ENCODE measurements at places on chromosomes 3 and 15.
A peak's percentile ranks its signal among the peaks of the same experiment; 100 is the strongest.

DNA sequence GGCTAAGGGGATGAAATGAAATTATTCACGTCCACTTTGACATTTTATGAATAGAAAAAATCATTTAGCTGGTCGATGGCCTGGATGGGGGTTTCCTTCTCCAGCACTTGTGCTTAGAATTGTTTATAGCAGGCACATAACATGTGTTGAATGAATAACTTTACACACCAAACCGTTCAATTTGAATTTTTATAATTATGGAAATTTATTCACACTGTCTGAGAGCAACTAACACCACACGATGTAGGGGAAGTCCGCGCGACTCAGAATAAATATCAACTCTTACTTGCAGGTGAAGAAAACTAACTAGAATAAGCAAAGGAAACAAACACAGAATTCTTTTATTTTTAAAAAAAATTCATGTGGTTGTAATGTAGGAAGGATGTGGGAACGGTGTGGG lies 81.3 kb downstream of the MINAR1 start:
- H3K36me3 ChIP-seq, result no peaks in the 10 kb centered on the region
- no peaks in the 10 kb centered on the region for H3K27me3 ChIP-seq
- no peak overlapping the region for H3K27ac ChIP-seq
- H3K4me1 ChIP-seq, result peaks cover 7% of the 10 kb centered on the region
- no peak overlapping the region for H3K4me3 ChIP-seq

- no peak overlapping the region for H3K27ac ChIP-seq
- no peak for DNase-seq
- peaks cover 6% of the 10 kb centered on the region for H3K36me3 ChIP-seq
- H3K27me3 ChIP-seq, result no peaks in the 10 kb centered on the region
- H3K4me1 ChIP-seq, result peaks cover 31% of the 10 kb centered on the region
These were observed 269.9 kb upstream of the WNT5A start for GRCh38 chr3:55756976-55757375.

GRCh38 chr15:72809329-72809728 lies 25.8 kb upstream of the ADPGK start:
- peaks cover 2% of the 10 kb centered on the region for H3K27me3 ChIP-seq
- H3K36me3 ChIP-seq, result peaks cover 9% of the 10 kb centered on the region
- H3K4me3 ChIP-seq, result no peak overlapping the region
- DNase-seq, result no peak
- no peaks in the 10 kb centered on the region for H3K4me1 ChIP-seq

- H3K4me3 ChIP-seq, result no peak overlapping the region
- no peaks in the 10 kb centered on the region for H3K27me3 ChIP-seq
These were observed 10.4 kb downstream of the SLITRK3 start for GRCh38 chr3:165185707-165186327.

GRCh38 chr15:91336687-91337086 lies 236.6 kb downstream of the SV2B start:
- H3K4me1 ChIP-seq, result no peaks in the 10 kb centered on the region
- H3K4me3 ChIP-seq, result no peak overlapping the region
- H3K36me3 ChIP-seq, result no peaks in the 10 kb centered on the region

GRCh38 chr3:112984485-112984884 lies 6.3 kb upstream of the GTPBP8 start:
- H3K36me3 ChIP-seq, result no peaks in the 10 kb centered on the region
- H3K27ac ChIP-seq, result no peak overlapping the region
- peaks cover 7% of the 10 kb centered on the region for H3K27me3 ChIP-seq
- no peak overlapping the region for H3K4me3 ChIP-seq
- DNase-seq, result no peak

DNA sequence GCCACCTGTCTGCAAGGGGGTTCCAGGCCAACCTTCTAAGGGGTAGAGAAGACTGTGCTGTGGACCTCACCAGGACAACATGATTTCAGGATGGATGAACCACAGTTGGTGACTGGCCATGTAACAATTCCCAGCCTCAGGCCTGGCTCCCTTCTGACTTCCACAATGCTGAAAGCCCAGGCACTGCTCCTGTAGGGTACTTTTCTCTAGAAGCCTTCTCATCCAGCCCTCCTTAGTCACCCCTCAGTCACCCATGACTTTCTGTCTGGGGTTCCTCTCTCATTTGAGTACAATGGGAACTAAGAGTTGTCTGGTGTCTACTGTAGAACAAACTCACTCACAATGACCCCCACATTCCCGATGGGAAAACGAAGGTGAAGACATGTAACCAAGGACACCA lies 8.6 kb downstream of the ALS2CL start:
- H3K27ac ChIP-seq, result no peak overlapping the region
- H3K4me1 ChIP-seq, result no peaks in the 10 kb centered on the region
- peaks cover under 1% of the 10 kb centered on the region for H3K27me3 ChIP-seq
- H3K36me3 ChIP-seq, result no peaks in the 10 kb centered on the region
- no peak for DNase-seq

- no peaks in the 10 kb centered on the region for H3K27me3 ChIP-seq
- H3K36me3 ChIP-seq, result no peaks in the 10 kb centered on the region
- DNase-seq, result no peak
- H3K4me1 ChIP-seq, result peaks cover 30% of the 10 kb centered on the region
- H3K27ac ChIP-seq, result no peak overlapping the region
- H3K4me3 ChIP-seq, result no peak overlapping the region
These were observed 366.7 kb upstream of the ROBO2 start for GRCh38 chr3:76673171-76673570.

DNA sequence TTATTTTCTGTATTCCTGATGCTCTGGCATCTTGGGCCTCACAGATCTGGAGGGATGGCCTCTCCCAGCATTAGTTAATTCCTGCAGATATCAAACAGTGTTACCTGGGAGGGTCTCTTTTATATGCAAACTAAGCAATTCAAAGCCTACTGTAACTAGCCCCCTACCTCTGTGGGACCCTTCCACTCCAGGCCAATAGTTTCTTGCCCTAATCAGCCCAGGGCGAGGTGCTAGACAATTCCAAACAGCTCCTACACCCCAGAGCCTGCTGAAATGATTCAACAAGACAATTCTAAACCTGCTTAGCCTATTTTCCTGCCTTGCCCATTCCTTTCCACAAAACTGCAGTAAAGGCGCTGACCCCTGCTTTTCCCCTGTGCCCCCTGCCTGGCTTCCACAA lies 106.6 kb upstream of the IGSF10 start:
- H3K27me3 ChIP-seq, result peaks cover 6% of the 10 kb centered on the region
- H3K4me1 ChIP-seq, result peaks cover 17% of the 10 kb centered on the region
- H3K36me3 ChIP-seq, result 0 out of 2 replicates have a peak, but pooled peaks cover 2% of the 10 kb centered on the region
- H3K4me3 ChIP-seq, result no peak overlapping the region
- peak; percentile 13 for DNase-seq

DNA sequence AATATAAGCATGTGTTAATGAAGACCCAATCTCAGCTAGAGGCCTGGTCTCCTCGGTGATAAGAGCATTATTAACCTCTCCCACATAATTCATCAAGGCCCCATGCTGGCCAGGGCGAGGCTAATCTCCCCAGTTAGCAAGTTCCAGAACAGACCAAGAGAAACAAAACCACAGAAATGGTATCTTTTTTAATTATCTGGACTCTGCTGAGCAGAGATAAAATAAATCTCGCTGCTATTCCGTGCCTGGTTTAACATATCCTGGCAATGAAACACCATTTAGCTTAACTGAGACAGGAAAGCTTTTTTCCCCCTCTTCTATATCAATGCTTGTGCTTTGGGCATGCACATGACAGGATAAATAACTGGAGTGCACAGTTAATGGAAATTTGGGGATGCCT lies 72.5 kb upstream of the ARHGEF3 start:
- H3K36me3 ChIP-seq, result no peaks in the 10 kb centered on the region
- H3K4me3 ChIP-seq, result no peak overlapping the region
- peaks cover 22% of the 10 kb centered on the region for H3K4me1 ChIP-seq
- H3K27ac ChIP-seq, result no peak overlapping the region
- DNase-seq, result no peak

GRCh38 chr3:124451630-124452317 lies 278.5 kb upstream of the UMPS start:
- no peak for DNase-seq
- no peak overlapping the region for H3K4me3 ChIP-seq
- H3K36me3 ChIP-seq, result no peaks in the 10 kb centered on the region
- H3K27me3 ChIP-seq, result no peaks in the 10 kb centered on the region
- H3K4me1 ChIP-seq, result peaks cover 12% of the 10 kb centered on the region

- H3K27ac ChIP-seq, result no peak overlapping the region
- no peak for DNase-seq
- H3K4me1 ChIP-seq, result peaks cover 3% of the 10 kb centered on the region
- H3K4me3 ChIP-seq, result no peak overlapping the region
- no peaks in the 10 kb centered on the region for H3K36me3 ChIP-seq
These were observed 9.3 kb upstream of the TOPAZ1 start for GRCh38 chr3:44232407-44232806.

GRCh38 chr3:188309437-188310269 lies 155.7 kb downstream of the LPP start:
- no peak overlapping the region for H3K27ac ChIP-seq

DNA sequence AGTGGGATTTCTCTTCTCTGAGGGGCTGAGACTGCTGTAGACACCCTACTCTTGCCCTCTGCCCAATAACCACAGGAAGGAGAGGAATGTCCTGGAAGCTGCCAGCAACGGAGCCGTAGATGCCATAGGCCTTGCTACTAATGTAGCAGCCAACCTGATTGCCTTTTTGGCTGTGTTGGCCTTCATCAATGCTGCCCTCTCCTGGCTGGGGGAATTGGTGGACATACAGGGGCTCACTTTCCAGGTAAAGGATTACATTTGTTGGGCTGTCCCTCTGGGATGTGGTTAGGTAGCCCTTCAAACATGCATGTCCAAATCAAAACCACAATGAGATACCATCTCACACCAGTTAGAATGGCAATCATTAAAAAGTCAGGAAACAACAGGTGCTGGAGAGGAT lies 16.1 kb downstream of the SLC28A2 start:
- no peak overlapping the region for H3K27ac ChIP-seq
- no peaks in the 10 kb centered on the region for H3K4me1 ChIP-seq
- peak; percentile 61 for DNase-seq
- peaks cover 25% of the 10 kb centered on the region for H3K27me3 ChIP-seq

DNA sequence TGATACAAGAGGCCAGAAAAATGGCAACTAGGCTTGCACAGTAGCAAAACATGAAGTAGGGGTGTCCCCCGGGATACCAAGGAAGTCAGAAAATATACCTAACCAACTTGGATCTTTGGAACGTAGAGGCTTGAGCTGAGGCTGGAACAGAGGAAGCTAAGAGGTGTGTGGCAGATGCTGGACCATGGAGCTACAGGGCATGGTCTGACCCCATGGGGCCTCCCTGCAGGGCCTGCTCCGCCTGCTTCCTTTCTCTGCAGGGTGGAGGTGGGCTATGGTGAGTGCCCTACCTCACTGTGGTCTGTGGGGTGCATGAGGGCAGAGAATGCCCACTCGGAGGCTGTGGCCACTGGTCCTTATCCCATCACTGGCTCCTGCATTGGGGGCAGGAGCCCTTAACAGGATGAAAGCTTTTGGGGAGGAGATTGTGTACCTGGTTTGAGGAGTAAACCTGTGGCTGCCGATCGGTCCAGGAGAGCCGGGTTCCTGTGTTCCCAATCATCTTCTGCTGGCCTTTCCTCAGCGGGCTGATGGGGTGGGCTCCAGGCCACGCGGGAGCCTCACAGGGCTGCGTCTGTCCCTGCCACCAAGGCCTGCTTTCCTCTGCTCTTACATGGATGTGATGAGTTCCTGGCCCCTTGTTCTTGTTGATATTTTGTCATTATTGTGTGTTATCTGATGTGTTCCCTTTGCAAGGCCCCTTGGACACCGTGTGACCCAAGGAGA lies 96.8 kb downstream of the OCA2 start:
- no peaks in the 10 kb centered on the region for H3K36me3 ChIP-seq
- H3K27me3 ChIP-seq, result no peaks in the 10 kb centered on the region
- H3K4me3 ChIP-seq, result no peak overlapping the region
- H3K4me1 ChIP-seq, result no peaks in the 10 kb centered on the region
- DNase-seq, result no peak

- H3K27me3 ChIP-seq, result no peaks in the 10 kb centered on the region
- H3K4me1 ChIP-seq, result no peaks in the 10 kb centered on the region
- no peak overlapping the region for H3K27ac ChIP-seq
- DNase-seq, result no peak
- no peaks in the 10 kb centered on the region for H3K36me3 ChIP-seq
These were observed 28.6 kb downstream of the ITGA11 start for GRCh38 chr15:68403161-68403941.

- no peak overlapping the region for H3K27ac ChIP-seq
- peaks cover 5% of the 10 kb centered on the region for H3K36me3 ChIP-seq
- H3K4me1 ChIP-seq, result peaks cover 23% of the 10 kb centered on the region
- H3K4me3 ChIP-seq, result no peak overlapping the region
- no peak for DNase-seq
These were observed 133.1 kb downstream of the DIPK2A start for GRCh38 chr3:144104679-144105078.

- H3K27ac ChIP-seq, result no peak overlapping the region
- no peak for DNase-seq
- H3K4me1 ChIP-seq, result peaks cover 30% of the 10 kb centered on the region
- H3K36me3 ChIP-seq, result no peaks in the 10 kb centered on the region
- H3K27me3 ChIP-seq, result peaks cover 4% of the 10 kb centered on the region
- H3K4me3 ChIP-seq, result no peak overlapping the region
These were observed 119.4 kb upstream of the PRR20G start for GRCh38 chr3:127407026-127407939.

DNA sequence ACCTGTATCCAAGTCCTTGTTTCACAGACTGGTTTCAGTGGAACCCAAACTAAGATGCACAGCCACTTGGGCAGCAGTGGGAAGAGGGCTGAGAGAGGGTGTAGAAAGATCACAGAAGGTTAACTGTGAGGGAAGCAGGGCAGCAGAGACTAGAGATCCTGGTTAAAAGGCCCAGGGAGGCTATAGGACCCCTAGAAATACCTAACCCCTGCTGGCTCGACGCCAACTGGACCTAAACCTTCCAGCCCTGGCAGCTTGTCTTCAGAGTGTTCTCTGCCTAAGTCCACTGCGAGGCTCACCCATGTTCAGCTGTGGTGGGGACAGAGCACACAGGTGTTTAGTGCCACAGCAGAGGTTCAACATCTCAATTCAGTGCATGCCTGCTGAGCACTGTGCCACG lies 96.5 kb downstream of the ZNF621 start:
- DNase-seq, result no peak
- no peak overlapping the region for H3K27ac ChIP-seq
- peaks cover 20% of the 10 kb centered on the region for H3K4me1 ChIP-seq
- no peaks in the 10 kb centered on the region for H3K36me3 ChIP-seq
- no peak overlapping the region for H3K4me3 ChIP-seq

DNA sequence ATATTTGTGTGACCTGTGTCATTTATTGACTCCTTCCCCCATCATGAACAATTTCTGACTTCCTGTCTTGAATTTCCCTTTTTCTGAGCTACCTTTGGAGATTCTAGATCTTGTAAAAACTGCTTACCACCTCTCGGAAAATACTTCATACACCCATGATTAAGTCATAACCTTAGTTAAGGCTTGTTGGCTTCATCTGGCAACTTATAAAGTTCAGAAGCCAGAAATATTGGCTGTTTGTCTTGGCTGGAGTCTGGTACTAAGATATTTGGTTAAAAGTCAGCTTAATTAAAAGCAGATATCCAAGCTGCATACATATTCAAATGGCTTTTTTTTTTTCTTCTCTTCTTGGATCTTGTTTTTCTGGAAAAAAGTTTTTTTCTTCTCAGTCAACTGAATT lies 37.3 kb upstream of the B3GALNT1 start:
- no peak overlapping the region for H3K4me3 ChIP-seq
- peaks cover 19% of the 10 kb centered on the region for H3K36me3 ChIP-seq
- H3K27me3 ChIP-seq, result no peaks in the 10 kb centered on the region
- DNase-seq, result no peak
- no peak overlapping the region for H3K27ac ChIP-seq
- peaks cover 4% of the 10 kb centered on the region for H3K4me1 ChIP-seq
